ENCODE measurements at places on chromosomes 2 and 18.

GRCh38 chr2:110146183-110146944 is 30.7 kb upstream of the MALL start:
- DNase-seq: no peak

GRCh38 chr2:143501106-143501676 is 372.0 kb downstream of the ARHGAP15 start:
- no peak for DNase-seq

GRCh38 chr2:113231064-113231463 is 47.7 kb downstream of the PAX8 start:
- no peak for DNase-seq

DNA sequence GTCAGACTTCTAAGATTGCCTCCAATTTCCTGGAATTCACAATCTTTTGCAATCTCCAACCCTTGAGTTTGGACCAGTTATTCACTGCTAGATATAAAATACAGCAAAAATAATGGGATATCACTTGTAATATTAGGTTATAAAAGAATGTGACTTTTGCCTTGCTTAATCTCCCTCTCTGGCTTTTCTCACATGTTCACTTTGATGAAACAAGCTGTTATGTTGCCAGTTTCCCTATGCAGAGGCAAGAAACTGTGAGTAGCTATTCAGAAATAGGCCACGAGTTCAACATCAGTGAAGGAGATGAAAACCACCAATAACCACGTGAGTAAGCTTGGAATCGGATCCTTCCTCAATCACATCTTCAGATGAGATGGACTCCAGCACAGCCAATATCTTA is 842.7 kb downstream of the RNF144A start:
- DNase-seq: no peak

- no peak for DNase-seq
Observed at GRCh38 chr2:222217712-222218111, 81.1 kb downstream of the PAX3 start.

DNA sequence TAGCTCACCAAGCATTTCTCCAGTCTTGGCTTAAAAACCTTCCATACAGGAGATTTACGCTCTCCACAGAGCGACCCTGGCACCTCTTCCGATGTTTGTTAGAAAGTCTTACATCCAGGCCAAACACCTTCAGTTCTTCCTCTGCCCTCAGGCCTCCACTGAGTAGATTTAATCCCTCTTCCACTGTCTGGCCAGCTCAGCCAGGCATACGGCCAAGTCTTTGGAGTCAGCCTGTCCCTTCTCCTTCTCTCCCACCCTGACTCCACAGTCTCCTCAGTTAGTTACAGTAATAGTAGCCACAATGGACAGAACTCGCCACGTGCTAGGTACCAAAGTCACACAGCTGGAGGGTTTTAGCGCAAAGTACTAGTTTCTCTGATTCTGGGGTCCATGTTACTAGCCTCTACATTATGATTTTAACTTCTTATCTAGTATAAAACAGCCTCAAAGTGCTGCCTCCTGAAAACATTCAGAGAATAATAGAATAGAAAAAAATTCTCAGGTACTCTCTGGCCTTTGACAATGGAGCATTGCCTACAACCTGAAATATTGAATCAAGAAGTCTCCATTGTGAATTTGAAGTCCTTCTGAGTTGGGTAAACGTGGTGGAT is 39.5 kb downstream of the THNSL2 start:
- no peak for DNase-seq

DNA sequence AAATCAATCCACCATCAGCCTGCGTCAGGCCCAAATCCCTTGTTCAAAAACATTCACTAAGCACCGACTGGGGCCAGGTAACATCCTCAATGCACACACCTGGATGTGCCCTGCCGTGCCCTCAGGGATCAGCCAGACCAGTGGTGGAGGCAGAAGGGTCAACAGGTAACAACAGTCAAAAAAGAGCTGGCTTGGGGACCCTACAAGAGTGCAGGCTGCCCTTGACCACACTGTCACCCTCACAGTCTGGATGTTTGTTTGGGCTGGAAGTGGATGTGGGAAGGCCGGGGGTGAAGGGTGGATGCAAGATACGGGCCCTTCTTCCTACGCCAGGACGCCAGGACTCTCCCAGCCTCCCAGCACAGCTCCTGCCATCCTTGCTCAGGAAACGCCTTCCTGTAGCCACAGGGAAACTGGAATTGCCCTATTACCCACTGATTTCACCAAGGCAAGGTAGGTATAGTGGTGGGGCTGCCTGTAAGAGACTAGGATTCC is 2.7 kb downstream of the BIN1 start:
- DNase-seq: no peak

DNA sequence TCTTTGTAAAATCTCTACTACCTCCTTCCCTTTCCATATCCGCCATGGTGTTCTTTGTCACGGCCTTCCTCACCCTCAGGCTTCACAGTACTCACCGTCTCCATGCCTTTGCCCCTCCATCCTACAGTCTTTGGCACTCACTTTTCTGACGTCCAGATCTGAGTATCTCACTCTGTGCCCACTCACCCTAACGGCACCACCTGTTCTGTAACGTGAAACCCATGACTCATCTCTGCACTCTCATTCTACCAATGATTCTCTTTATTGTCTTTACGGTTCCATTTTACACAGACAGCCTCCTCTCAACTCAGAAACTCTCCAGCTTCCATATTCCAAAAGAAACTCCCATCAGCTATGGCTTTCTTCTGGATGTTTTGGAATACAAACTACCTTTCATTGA is 56.7 kb downstream of the NETO1 start:
- no peak for DNase-seq

DNA sequence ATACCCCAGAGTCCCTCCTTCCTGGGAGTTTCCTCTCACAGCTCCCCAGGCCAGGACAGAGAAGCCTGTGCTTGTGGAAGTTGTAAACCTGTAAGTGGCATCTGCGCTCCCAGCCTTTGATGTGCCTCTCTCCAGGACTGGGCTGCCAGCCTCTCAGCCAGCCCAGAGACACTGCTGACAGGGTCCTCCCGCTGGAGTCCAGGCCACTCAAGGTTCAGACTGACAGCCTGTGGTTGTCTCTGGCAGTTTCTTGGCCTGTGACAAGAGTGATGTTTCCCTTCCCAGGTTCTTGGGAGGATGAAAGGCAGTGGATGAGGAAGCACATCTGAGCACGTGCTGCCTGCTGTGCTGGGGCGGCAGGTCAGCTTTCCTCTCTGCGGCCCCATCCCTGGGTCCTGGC is 3.0 kb downstream of the SLC35F6 start:
- DNase-seq: no peak

DNA sequence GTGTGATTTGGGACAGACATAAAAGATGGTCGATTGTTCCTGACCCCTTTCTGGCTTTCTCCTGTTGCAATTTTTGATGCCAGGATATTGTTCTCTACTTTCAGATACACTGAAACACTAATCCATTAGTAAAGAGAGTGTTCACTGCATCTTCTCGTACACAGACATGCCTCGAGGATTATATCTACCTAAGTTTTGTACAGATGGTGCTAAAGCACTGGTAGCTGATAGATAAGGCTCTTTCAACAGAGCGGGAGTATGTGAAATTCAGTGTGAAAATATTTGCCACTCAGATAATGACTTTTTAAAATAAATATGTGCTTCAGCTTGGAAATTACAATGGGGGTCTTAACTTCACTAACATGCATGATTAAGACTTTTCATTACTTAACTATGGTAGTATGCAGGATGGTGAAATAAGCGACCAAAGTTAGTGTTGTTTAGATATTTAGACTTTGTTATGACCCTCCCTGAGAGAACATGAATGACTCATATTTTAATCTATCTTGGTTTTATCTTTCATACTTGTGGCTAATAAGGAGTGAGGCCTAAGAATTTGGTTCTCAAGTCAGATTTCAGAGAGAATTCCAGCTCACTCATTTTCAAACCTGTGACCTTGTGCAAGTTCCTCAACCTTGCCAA is 474.9 kb downstream of the NRXN1 start:
- no peak for DNase-seq

- no peak for DNase-seq
Observed at GRCh38 chr2:239935789-239936758, 89.1 kb downstream of the NDUFA10 start.

- DNase-seq: no peak
Observed at GRCh38 chr2:178070824-178071223, 1.8 kb downstream of the PDE11A start.

GRCh38 chr2:172297950-172298349 is 129.4 kb upstream of the ITGA6 start:
- DNase-seq: no peak

DNA sequence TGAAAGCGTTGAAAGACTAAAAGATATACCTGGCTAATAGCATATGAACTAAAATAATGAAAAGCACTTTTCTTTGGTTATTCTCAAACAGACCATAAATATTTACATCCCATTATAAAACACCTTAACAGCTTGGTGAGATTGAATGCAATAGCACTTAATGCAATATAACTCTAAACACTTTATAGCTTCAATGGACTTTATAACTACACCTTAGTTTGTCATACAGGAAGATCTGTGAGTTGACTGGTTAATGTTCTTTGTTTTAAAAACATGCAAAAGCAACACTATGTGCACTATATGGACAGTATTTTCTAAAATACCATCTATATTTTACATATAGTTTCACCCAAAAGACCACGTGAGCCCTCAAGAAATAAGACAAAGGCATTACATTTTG is 353.3 kb upstream of the ACVR2A start:
- DNase-seq: no peak

GRCh38 chr18:809985-810642 is 1.9 kb downstream of the YES1 start:
- DNase-seq: no peak

- no peak for DNase-seq
Observed at GRCh38 chr2:216743781-216744180, 48.4 kb upstream of the IGFBP5 start.

DNA sequence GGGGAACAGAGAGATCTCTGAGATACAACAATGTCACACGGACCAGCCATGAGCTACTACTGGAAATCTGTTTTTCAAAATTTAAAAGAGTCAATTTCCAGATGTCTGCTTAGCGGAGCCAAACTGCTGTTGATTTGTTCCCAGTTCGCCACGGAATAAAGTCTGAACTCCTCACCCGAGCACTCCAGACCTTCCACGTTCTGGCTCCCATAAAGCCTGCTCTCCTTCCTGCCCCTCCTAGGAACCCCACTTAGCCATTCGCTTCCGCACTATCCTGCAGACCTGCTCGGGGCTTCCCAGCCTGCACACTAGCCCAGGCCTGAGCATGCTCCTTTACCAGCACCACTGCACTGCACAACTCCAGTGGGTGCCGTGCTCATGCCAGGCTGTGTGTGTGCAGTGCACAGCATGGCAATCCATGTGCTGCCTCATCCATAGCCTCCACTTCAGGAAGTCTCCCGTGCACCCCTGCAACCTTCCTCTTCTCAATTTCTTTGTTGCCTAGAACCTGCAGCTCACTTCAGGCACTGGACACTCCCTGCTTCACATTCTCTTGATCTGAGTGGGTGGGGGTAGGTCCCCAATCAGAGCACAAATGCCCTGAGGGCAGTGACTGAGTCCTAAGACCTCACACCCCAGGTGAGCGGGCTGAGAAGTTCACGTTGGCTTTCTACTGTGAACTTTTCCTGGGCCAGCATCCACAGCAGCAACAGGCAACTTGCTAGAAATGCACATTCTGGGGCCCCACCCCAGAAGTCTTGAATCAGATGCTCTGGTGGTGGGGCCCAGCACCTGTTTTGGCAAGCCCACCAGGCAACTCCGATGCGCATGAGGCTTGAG is 53.7 kb downstream of the ZBTB7C start:
- no peak for DNase-seq

DNA sequence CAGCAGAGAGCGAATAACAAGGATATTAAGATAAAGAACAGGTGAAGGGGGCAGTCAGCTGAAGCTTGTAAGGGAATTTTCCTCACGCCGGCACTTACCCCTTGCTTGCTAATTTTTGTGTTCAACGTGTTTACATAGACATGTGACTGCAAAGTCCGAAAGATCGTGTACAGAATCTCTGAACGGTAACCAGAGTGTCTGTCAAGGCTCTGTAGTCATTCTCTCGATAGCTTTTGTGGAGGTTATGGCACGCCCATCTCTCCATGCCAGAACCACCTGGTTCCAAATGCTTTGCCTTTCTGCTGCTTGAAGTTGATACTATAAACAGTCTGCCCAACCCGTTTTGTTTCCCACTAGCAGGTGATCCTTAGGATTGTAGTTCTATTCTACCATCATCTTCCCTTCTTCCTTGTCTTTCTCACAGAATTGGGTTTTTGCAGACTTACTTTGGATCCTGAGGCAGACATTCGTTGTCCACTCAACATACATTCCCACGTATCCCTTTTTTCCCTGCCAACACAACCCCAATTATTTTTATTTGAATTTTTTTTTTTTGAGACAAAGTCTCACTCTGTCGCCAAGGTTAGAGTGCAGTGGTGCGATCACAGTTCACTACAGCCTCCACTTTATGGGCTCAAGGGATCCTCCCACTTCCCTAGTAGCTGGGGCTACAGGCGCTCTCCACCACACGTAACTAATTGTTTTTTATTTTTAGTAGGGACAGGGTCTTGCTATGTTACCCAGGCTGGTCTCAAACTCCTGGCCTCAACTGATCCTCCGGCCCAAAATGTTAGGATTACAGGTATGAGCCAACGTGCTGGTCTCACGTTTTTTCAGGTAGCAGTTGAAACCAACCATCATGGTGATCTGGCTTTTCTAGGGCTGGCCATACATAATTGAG is 1.3 kb upstream of the USP34 start:
- DNase-seq: no peak

DNA sequence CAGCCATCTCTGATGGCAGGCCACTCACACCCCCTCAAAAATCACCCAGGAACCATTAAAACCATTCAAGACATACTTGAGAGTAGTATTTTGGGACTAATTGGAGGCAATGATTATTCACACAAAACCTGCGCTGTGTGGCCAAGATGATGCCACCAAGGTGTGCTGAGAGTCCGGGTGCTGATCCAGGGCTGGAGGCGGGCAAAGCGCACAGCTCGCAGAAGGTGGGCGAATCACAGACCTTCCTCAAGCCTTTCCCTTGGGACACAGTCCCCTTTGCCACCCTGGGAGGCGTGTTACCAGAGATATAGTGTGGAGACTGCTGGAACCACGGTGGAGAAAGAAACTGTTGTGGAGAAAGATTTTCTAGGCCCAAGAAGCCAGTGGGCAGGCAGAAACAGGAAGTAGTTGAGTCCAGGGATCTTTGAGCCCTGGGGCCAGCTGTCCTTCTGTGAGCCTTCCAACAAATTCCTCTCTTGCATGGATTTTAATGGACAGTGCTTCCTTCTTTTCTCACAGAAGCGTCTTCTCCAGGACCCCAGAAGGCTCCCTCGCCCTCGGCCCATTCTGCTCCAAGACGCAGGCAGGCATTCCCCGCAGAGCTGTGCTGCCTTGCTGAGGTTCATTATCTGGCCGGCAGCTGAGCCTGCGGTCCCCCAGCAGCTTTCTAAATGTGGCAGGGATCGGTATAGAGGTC is 8.0 kb downstream of the COPS9 start:
- no peak for DNase-seq

GRCh38 chr2:236510034-236510433 is 59.6 kb upstream of the ACKR3 start:
- no peak for DNase-seq

DNA sequence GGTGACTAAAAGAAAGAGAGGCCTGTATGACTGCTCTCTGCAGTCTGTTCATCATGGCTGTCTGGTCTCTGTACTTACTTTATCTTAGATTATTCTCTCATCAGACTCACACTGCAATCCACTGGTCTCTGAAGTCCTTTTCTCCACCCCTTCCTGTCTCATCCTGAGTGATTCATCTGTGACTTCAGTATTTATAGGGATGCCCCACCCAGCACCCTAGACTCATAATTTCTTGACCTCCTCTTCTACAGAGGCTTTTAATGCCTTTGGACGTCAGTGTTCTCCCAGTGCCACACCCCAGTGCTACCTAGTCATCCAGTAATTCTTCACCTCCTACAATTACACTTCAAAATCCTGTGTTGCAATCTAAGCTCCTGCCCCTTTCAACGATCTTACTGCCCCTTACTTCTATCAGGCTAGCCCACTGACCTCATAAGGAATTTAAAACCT is 14.9 kb upstream of the ITPRID2 start:
- peak; percentile 26 for DNase-seq

All from Calu3 (cell line).